Mesenteric fat pad (tissue), 1 donor: ENCODE measurements at places on chromosomes 3 and 15.

GRCh38 chr3:146865175-146865755 lies 260.1 kb upstream of the PLSCR5 start:
- no peak for DNase-seq

- DNase-seq, result no peak
Observed at GRCh38 chr3:122774564-122774963, 19.1 kb downstream of the HSPBAP1 start.

DNA sequence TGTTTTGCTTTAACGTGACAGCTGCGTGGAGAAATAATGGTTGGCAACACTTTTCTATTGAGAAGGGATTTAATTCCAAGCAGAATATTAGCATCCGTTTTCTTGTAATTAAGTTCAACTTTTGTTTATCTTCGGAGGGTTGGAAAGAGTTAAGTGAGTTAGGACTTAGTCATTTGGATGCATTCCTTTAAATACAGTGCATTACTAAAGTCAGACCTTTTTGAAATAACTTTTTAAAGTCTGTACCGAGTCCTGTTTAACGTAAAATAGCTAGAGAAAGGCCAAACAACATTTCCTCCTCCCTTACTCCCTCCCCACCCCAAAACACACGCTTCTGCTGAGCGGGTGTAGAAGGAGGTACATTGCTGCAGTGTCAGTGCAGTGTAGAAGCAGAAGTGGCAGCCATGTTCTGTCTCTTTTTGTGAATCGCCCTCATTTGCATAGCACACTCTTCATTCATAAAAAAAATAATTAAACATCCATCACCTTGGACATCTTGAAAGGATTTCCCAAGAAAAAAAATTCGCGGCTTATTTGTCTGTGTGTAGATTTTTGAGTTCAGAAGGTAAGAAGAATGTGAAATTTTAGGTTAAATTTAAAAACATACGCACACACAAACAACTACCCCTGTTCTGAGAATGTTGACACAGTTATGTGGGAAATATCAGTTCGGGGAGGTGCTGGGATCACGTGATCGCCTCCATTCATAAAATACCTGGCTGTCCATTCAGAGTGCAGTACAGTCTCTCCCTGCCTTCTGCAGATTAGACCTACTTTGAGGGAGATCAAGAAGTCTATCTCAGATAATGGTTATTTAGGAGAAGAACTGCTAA lies 1.6 kb downstream of the SPRED1 start:
- DNase-seq, result no peak

- no peak for DNase-seq
Observed at GRCh38 chr3:172096881-172097420, 57.6 kb downstream of the FNDC3B start.

- no peak for DNase-seq
Observed at GRCh38 chr3:16337856-16338540, 73.0 kb downstream of the OXNAD1 start.

DNA sequence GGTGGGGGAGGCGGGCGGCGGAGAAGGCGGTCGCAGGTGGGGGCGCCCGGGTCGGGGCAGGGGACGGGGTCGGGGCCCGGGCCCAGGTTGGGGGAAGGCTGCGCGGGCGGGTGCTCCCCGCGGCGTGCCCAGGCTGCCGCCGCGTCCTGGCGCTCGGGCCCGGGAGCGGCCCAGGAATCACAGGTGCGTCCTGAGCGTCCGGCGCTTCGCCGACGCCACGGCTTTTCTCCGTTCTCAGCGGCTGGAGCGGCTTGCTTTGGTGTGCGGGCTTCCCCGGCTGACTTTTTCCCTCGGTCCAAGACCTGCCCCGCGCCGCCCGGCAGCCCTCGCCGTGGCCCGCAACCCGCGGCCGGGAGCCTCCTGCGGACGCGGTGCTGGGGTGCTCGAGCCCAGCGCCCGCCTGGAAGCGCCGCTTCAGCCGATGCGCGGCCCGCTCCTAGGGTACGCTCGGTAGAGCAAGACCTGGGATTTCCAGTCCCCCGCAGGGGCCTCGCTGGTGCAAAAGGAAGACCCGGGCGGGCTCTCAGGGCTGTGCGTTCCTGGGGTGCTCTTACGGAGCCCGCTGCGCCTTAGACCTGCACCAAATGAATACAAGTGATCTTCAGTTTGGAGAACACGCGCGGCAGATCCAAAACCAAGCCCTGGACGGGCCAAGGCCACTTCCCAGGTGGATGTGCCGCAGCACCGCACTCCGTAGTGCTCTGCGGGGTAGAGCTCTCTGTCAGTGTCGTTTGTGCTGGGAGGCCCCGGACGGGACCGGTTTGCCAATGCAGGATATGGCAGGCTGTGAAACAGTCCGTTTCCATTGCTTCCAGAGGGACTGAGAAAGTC lies 639 bp downstream of the NIPA1 start:
- DNase-seq, result no peak

DNA sequence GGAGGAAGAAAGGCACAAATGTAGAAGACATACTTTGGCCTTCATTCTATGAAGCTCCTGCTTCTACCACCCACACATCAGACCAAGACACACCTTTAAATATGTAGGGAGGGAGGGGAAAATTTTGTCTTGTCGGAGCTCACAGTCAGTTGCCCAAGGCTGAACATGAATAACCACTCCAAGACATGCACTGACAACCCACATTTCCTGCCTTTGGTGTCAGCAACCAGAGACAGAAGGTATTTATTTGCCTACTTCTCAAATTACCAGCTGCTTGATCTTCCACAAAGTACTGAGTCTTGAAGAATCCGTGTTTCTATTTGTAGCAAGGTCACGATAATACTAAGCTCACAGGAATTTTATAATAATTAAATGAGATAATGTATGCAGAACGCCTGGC lies 169.7 kb downstream of the KCNMB2 start:
- DNase-seq, result no peak

DNA sequence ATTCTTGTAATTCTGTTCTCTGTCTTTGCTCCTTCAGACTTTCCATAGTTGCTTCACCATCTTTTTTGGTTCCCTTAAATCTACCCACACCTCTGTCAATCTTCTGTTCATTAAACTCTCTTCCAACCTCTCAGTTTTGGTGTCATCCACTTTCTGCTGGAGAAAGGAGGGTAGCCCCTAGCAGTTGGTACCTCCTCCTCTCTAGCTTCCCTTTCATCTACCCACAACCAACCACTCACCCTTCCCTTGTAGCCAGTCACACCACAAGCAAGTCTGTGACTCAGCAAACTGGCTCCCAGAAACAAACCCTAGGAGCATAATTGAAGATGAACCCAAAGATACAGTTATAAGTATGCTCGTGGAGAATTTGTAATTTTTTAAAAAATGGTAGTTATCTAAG lies 318.6 kb downstream of the FHIT start:
- DNase-seq, result no peak

DNA sequence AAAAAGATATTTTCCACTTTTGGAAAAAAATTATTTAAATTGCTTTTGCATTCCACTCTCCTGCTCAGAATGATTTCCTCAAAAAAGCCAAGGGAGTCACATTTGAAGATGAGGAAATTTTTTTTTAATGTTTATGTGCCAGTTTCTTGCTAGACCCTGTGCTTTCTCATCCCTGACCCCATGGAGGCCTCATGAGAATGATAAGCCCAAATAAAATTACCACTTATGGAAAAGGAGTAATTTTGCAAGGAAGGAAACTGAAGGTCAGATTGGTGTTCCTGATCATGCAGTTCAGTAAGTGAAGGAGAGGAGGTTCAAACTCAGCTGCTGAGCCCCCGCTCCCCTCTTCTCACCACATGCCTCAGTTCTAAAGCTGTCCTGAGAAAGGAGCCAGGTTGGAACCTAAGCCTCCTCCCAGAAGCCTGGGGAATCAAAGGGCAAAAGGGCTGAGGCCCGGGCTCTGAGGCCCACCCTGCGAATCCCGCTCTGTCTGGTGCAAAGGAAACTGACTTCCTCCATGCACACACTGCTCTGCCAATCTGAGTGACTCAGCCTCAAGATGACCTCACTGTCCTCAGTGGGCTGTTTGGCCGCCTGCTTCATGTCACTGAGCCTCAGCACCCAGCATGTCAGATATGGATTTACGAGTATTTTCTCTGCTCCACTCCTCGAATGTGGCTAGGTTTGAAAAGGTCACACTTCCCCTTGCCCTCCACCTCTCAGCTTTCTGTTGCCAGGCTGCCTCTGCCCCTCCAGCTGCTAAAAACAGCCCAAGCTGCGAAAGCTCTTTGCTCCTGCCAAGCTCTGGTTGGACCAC lies 56.9 kb upstream of the FLNB start:
- no peak for DNase-seq

- no peak for DNase-seq
Observed at GRCh38 chr3:46690798-46691197, 2.7 kb downstream of the ALS2CL start.

- DNase-seq, result no peak
Observed at GRCh38 chr15:40985541-40986330, 32.5 kb downstream of the CHAC1 start.

DNA sequence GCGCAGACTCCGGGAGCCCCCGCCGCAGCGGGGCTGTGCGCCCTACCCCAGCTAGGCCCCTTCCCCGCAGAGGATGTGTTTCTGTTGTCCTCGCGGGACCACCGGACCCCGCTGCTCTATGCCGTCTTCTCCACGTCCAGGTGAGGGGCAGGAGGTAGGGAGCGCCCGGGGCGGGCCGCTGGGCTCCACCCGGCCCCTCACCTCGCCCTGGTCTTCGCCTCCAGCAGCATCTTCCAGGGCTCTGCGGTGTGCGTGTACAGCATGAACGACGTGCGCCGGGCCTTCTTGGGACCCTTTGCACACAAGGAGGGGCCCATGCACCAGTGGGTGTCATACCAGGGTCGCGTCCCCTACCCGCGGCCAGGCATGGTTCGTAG lies 4.7 kb downstream of the SEMA3B start:
- DNase-seq, result no peak

GRCh38 chr15:64813075-64813474 lies 12.4 kb downstream of the PIF1 start:
- DNase-seq, result no peak

DNA sequence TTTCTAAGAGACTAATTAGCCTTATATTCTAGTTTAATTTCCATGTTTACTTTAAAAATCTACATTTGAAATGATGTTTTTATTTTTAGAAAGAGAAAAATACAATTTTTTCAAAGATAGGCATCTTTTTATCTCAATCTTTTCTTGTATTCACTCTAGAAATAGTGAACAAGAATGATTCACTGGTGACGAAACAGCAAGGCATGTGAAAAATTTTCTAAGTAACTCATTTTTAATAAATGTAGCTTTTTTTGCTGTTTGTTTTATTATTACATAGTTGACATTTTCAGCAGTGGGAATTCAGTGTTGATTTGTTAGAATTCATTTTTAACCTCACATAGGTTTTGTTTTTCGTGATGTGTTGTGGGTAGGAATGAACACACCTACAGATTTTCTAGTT lies 1226.4 kb downstream of the NSUN3 start:
- no peak for DNase-seq

DNA sequence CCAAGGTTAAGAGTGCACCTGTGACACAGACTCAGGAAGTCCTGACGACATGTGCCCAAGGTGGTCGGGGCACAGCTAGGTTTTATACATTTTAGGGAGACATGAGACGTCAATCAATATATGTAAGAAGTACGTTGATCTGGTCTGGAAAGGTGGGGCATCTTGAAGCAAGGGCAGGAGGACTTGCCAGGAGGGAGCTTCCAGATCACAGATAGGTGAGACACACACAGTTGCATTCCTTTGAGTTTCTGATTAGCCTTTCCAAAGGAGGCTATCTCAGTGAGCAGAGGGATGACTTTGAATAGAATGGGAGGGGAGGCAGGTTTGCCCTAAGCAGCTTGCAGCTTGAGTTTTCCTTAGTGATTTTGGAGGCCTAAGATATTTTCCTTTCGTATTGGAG lies 257.4 kb downstream of the CGGBP1 start:
- no peak for DNase-seq
